ENCODE measurements at places on chromosomes 16 and 17.
A peak's percentile ranks its signal among the peaks of the same experiment; 100 is the strongest.

DNA sequence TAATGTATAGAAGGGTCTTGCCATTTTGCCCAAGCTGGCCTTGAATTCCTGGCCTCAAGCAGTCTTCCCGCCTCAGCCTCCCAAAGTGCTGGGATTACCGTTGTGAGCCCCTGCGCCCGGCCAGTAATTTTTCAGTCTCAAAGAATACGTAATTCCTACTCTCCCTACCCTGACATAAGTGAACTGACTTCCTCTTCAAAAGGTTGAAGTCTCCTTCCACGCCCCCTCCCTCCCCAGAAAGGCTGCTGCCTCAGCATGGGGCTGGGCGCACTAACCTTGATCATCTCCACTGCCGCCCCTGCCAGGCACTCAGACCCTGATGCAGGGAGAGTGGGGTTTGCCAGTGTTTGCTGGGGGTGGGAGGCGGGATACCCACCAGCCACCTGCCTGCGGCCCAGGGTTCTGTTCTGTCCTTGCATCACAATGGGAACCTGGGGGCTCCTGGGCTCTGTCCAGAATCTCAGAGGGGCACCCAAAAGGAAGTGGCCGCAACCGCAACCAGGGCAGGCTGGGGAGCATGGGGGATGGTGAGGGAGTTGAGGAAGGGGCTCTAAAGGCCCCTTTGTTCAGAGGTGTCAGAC, 27.5 kb downstream of the KIFC3 start:
- DNase-seq, result no peak

DNA sequence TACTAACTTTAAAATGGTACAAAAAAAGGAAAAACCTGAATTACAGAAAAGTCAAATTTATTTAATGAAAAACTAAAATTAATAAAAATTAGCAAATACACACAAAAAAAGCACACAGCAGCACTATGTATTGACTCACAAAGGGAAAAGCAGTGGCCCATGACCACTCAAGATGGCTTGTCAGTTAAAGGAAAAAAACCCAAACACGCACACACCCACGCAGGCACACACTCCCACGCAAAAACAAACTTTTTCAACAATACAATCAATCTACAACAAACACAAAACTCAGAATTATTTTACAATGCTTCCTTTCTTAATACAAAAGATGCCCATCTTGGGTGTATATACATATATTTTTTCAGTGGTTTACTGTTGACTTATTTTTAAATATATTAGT, 24.2 kb downstream of the SIAH1 start:
- DNase-seq, result no peak

DNA sequence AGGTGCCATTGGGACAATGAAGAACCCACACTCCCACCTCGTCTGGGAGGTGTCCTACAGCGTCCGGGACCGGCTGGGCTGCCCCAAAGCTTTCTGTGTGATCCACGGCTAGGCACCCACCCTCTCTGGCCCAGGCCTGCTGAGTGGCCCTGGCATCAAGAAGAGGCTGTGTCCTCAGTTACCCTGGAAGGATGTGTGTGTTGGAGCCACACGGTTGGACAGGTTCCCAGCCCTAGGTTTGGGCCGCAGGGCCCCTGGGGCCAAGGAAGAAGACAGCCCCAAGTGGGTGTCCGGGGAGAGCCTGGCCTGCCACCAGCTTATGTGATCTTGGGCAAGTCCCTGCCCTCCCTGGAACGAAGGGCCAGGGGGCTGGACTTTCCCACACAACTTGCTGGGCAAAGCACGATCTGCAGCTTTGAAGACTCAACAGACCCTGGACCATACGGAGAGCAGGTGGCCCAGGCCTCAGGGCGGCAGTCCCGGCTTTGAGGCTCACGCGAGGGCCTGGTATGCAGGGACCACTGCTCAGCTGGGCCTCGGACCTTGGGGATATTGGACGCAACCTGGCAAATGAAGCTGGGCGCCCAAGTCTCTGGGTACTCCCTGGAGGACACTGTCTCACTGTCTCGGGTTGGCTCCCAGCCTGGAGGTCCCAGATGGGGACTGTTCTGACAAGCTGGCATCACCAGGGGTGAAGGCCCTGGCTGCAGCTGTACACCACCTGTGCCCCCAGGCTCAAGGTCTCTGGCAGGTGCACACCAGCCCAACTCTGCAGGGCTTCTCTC, 17.5 kb downstream of the MYBBP1A start:
- DNase-seq, result no peak

DNA sequence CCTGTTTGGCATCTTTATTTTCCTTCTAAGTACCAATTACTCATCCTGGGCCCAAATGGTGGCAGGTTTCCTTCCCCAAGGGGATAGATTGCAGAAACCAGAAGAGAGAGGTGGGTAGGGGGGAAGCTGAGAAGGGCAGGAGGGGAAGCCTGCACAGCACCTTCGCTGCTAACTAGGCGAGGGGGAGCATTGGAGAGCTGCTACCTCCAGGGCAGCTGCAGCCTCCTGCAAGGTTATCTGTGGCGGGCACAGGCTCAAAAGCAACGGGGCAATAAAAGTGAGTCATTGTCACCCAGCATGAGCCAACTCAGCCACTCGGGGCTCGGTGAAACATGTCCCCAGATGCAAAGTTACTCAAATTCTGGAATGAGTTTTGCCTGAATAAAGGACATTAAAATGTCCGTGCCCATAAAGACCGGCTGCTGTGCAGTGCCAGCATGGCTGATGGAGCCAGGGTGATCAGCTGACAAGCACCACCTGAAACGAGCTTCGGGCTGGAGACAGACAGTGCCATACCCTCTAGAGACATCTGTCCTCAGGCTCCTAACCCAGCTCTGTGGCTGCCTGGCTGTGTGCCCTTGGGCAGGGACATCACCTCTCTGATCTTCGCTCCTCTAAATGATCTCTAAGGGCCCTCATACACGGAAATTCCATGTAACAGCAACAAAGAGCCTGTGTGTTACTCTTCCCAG, 68.1 kb upstream of the GRIN2A start:
- no peak for DNase-seq

DNA sequence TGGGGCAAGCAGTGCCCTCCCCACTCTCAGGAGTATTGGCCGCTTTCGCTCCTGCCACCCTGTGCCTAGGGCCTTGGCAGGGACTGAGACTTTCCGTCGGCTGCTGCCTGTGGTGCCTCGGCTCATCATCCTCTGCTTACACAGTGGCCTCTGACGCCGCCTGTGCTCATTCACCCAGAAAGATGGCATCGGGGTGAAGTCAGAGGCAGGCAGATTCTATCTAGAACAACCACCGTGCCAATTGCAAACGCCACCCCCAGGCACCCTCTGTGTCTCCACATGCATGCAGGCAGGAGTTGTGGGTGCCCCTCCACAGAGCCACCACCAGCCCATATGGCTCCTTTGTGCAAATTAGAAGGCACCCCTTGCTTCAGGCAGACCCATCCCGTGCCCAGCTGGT, 154.2 kb upstream of the GSE1 start:
- DNase-seq, result no peak

- DNase-seq, result peak; percentile 97
Observed at GRCh38 chr17:8152112-8152775, at the start of gene PER1. TSS of gene PER1 (minus strand) at chr17:8152404. CDS start at chr17:8150706, 1,698 bp downstream.

- DNase-seq, result no peak
Observed at GRCh38 chr17:69427486-69428197, 13.1 kb downstream of the MAP2K6 start.

- no peak for DNase-seq
Observed at GRCh38 chr17:59456428-59456827, 109.0 kb upstream of the DHX40 start.

DNA sequence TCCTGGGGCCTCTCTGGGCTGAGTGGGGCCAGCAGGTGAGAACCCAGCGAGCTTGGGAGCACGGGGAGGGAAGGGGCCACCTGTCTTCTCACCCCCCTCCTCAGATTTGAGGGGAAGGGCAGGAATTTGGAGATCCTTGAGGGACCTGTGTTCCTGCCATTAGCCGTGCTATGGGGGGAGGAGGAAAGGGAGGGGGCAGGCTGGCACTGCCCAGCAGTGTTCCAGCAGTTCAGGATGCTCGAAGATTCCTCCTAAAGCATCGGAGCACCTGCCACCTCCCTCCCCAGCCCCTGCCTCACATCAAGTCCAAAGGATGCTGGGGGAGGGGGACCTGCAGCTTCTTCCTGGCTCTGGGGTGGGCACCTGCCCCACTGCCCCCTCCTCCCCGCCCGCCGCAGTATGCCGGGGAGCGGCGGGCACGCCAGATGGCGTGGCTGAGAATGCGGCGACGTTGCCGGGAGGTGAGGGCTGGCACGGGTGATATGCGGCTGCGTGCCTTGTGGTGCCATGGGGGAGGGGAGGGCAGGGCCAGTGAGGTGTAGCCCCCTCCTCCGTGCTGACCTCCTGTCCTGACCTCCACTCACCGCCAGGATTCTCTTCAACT, 4.7 kb upstream of the NEUROD2 start:
- no peak for DNase-seq

- peak; percentile 71 for DNase-seq
Observed at GRCh38 chr16:65176603-65177002, 54.7 kb upstream of the CDH11 start.

GRCh38 chr16:79008036-79008868, 592.3 kb downstream of the MAF start:
- no peak for DNase-seq

DNA sequence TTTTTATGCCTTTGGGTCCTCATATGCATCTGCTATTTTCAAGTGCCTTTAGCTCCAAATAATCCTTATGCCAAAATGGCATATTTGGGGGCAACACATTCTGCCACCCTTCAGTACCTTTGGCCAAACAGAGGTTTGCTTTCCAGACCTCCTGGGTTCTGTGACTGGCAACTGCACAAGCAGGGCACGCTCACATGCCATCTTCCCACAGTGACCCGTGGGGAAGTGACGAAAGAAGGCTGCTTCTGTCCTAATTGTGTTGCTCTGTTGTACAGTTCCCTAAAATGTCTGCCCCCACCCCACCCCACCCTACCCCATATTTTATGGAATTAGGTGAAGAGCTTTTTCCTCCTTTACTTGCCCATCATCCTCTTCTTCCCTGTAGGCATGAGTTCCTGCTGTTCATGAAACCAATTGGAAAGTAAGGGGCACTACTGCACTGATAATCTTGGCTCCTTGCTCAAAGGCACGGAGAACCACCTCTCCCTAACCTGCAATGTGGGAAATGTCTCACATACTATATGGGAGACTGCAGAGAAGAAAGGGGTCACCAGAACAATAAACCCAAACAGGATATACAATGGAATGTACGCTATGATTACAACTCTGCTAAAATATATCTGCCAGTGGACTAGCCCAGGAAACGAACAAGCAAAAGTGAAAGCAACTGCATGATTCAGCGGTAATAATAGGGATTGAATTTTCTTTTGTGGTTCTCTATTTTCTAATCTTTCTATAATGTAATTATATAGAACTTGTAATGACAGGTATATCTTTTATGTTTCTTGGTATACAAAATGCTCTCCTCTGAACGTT, 3.3 kb upstream of the SLFN12L start:
- DNase-seq, result peak; percentile 83

DNA sequence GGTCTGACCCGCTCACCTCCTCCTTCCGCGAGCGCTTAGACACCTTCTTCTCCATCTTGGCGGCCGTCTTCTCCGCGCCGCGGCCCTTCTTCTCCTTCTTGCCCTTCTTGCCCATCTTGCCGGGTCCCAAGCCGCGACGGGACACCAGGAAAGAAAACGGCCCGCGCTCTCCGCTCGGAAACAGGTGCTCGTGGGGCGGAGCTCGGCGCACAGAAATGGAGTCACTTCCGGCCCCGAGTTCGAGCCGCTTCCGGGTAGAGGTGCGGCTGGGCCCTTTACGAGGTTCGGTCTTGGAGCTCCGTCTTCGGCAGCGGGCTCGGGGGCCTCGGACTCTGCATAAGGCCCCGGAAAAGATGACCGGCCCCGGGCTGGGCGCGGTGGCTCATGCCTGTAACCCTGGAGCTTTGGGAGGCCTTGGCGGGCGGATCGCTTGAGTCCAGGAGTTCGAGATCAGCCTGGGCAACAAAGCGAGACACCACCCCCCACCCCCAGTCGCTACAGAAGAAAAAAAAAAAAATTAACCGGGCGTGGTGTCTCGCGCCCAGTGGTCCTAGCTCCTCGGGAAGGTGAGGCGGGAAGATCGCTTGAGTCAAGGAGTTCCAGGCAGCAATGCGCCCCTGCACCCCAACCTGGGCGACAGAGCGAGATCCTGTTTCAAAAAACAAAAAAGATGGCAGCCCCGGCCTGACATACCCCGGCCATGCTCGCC, at the start of gene KLHDC4:
KLHDC4 (minus strand) TSS at position 211 of the 709 bp plus-strand sequence; CDS start at position 115, 96 bp downstream.
- DNase-seq, result peak; percentile 86

- no peak for DNase-seq
Observed at GRCh38 chr17:72423286-72423589, 302.4 kb downstream of the SOX9 start.

- DNase-seq, result no peak
Observed at GRCh38 chr16:59053911-59054310, 319.8 kb upstream of the GOT2 start.

- DNase-seq, result no peak
Observed at GRCh38 chr16:14427371-14427948, 202.6 kb downstream of the PARN start.

GRCh38 chr16:715477-716199, 720 bp downstream of the METRN start:
- no peak for DNase-seq

DNA sequence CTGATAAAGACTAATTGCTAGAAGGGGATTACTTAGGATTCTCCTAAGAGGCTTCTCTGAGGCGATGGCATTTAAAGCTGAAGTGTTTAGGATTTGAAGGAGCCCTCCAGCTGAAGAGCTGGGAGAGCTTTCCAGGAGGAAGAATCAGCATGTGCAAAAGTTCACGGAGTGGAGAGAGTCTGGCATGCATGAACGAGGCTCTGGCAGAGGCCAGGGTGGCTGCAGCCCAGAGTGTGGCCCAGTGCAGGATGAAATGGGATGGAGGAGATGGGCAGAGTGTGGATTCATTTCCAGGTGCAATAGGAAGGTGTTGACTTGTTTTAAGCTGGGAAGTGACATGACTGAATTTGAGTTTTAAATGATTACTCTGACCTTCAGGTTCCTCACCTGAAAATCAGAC, 249.0 kb upstream of the CCL2 start:
- DNase-seq, result no peak

DNA sequence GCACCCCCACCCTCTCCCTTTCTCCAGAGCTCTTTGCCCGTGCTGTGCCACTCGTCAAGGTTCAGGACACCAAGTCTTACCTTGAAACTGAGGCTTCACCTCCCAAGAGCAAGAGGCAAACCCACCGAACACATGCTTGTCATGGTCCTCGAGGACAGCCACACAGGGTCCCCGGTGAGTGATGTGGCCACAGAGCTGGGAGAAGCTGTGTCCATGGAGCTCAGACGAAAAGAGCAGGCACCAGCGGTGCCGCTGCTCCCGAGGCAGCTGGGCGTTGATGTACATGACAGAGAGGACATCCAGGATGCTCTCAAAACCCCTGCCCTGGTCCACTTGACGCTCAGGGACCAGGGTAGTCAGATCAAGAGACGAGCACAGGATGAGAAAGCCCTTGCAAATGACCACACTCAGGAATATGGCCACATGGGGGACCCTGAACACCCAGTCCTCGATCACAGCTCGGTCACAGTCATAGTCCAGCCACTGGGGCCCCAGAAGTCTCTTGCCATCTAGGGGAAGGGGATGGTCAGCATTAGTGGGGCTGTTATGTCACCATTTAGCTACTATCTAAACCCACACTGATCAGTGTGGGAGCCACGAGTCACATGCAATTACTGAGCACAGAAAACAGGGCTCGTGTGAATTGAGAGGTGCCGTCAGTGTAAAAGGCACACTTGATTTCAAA, 17.8 kb downstream of the MEAK7 start:
- no peak for DNase-seq

Data from iris pigment epithelial cell (primary cell).